ENCODE measurements at places on chromosomes 3 and 15. TPM values are rescaled to one million over a fixed set of nuclear protein-coding genes. Genes with fewer than 3 reads are reported as not detected.

The OR5H6 gene
- not detected for total RNA-seq

- DNase-seq, result no peak
Measured at GRCh38 chr15:82750831-82751180, 41.1 kb upstream of the AP3B2 start.

DNA sequence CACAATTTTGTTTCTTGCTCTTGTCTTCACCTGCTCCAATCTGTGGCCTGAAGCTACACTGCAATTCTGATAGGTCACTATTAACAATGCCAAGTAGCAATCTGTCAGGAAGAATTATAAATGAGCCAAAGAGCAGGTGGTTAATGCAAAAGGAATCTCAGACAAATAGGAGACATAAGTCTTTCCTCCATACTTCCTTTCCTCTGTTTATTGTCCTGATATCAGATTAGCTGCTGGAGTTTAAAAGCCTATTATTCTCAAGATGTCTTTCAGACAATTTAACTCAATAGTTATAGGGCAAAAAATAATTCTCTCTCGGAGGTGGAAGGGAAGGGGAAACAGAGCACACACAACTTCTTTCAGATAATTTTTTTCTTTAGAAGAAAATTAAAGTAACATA, 491.6 kb downstream of the MFSD1 start:
- DNase-seq, result no peak

DNA sequence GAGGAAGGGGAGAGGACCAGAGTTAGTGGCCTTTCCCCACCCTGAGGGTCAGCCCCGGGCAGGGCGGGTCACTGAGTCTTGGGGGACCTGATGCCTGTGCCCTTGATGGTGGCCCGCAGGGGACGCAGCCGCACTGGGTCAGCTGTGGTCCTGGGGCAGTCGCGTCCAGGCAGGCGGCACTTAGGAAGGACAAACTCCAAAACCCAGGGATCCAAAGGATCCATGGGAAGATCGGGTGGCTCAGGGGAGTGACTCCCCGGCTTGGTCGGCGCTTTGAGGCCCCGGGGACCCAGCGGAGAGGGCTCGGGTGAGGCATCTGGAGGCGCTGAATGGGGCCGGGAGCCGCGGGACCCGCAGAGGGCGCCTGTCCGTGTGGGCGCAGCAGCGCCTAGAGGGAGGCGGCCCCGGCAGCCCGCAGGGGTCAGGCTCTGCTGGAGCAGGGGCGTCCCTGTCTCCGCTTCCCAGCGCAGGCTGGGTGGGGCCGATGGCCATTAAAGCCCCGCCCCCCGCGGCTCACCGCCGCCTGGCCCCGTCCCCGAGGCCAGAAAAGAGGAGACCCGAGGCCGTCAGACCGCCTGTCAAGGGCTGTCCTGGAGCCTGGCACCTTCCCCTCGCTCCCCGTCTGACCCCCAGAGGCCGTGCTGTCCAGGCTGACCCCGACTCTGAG, 17.5 kb downstream of the CIDEC start:
- no peak for DNase-seq

The ADAMTSL3 gene
- total RNA-seq, result 3.0 TPM

GRCh38 chr3:111128884-111129283, 57.3 kb downstream of the NECTIN3 start:
- peak; percentile 16 for DNase-seq

The UROC1 gene
- not detected for total RNA-seq

The PPP1R14D gene
- not detected for total RNA-seq

The GNAT1 gene
- total RNA-seq, result not detected

The ATOSA gene
- 33.8 TPM for total RNA-seq

- DNase-seq, result no peak
Measured at GRCh38 chr15:88243895-88244787, 12.4 kb downstream of the NTRK3 start.

DNA sequence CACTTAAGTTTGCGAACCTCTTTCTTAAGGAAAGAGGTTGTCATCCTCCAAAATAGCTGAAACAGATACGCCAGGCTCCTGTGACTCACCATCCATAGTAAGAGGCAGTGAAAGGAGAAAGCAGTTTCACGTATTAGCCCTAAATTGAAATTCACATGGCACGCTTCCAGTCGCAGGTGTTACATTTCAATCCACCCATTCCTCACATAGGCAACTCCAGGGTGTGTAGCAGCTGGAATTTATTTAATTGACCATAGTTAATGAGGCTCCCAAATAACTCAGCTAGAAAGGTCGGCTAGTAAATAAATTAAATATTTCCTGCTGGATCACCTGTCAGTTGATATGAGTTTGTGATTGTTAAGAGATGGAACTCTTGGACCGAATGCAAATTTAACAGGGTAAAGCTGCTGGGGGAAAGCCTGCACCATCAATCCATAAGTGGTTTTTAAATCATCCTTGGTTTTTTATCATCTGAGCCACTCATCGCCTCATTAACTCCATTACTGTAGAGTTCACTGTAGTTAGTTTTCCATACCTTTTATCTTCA, 19.6 kb downstream of the NSUN3 start:
- peak; percentile 19 for DNase-seq

GRCh38 chr3:156478891-156479290, 76.0 kb downstream of the SSR3 start:
- DNase-seq, result no peak

DNA sequence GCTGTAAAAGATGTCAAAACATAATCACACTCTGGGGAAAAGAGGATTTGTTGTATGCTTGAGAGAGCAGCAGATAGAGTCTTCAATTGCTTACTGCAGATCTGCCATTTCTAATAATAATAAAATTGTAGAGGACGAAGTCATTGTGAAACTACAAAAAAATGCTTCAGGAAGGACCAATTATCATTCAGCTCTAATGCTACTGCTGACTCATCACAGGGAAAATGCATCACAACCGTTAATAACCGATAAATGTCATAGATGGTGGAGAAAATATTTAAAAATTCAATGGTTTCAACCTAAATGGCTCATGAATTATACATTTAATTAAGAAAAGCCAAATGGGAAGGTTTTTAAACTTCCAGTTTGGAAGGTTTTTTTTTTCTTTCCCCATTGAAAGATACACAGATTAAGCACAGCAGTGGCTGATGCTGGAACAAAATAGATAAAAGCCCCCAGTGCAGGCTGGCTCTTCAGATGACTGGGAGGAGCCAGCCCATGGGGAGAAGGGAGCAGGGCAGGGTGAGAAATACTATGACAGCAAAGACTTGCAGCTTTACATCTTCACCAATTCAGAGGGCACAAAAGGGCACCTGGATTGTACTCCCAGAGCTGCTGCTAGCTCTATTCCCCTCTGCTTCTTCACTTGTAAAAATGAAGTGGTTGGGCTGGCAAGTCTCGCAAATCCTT, 196.1 kb downstream of the CNTN6 start:
- no peak for DNase-seq

The B3GALNT1 gene
- 12.8 TPM for total RNA-seq

- no peak for DNase-seq
Measured at GRCh38 chr15:96589864-96590263, 259.4 kb downstream of the NR2F2 start.

DNA sequence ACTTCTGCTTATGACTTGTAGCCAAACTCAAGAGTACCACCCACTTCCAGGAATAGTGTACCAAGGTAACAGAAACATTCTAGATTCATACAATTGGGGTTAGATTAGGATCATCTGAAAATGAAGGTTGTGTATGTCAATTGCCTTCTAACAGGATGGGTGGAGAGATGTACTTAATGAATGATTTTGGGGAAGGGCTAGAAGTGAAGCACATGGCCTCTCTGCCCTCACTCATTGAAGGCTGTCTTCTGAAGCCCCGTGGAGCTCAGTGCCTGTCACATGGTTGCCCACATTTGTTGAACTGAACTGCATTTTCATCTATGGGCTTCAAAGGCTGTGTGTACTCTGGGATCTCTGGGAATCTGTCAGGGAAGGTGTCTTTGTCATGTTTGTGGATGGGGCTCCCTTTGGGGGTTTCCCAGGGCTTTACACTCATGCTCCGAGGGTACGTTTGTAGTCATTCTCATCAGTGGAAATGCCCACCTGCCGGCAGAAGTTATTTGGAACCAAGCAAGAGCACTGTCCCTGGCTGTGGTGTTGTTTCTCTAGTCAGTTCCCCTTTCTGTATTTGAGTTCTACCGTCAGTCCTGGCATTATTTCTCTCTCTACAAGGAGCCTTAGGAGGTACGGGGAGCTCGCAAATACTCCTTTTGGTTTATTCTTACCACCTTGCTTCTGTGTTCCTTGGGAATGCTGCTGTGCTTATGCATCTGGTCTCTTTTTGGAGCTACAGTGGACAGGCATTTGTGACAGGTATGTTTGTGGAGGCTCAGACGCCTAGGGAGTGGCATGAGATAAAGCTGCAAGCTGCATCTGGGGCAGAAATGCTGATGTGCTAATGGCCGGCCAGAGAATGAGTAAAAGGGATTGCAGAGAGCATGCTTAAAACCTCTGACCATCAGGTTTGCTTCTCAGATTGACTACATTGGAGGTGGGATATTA, 22.4 kb downstream of the CD86 start:
- no peak for DNase-seq

The MYLK gene
- 53.6 TPM for total RNA-seq

The VEPH1 gene
- 9.3 TPM for total RNA-seq

- peak; percentile 95 for DNase-seq
Measured at GRCh38 chr3:182327196-182327681, 466.1 kb upstream of the ATP11B start.
